ENCODE measurements at places on chromosomes 7 and 10. TPM values are rescaled to one million over a fixed set of nuclear protein-coding genes. Genes with fewer than 3 reads are reported as not detected.

LIPF gene
- total RNA-seq = not detected

GRCh38 chr10:9229702-9230244, 1175.3 kb downstream of the GATA3 start:
- no peak for DNase-seq

DNA sequence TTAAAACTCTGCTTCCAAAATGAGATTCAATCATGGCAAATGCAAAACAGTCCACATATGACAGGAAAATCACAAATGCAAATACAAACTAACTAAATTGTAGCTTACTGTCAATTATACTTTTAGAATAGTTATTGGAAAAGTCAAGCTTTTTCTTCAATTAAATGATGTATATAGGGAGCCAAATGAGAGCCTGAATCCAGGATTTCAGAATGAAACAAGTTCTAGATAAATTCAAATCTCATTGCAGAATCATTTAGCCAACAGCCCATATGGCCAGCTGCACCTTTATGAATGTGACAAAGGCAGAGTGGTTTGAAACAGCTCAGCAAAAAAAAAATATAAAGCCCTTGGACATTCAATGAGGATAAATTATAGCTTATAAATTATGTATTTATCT, 82.2 kb upstream of the SCIN start:
- DNase-seq = no peak

GRCh38 chr10:44935201-44935965, 24.2 kb upstream of the RASSF4 start:
- no peak for DNase-seq
